ENCODE measurements at places on chromosomes 6 and 20.

DNA sequence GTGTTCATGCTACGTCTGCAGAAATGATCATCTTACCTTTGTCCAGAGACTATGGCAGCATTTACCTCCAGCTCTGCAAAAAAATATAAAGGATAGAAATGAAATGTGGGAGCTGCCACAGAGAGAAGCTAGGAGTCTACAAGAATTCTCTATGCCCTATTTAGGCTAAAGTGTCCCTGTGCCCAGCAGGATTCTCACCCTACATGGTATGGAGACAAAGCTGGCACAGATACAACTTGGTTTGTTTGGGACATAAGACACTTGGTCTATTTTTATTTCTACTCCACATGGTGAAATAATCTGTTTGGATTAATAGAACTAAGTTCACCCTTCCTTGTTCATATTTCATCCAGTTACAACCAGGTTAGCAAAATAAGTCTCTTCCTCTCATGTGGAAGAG is 28.4 kb downstream of the TP53INP2 start:
- DNase-seq, result no peak

DNA sequence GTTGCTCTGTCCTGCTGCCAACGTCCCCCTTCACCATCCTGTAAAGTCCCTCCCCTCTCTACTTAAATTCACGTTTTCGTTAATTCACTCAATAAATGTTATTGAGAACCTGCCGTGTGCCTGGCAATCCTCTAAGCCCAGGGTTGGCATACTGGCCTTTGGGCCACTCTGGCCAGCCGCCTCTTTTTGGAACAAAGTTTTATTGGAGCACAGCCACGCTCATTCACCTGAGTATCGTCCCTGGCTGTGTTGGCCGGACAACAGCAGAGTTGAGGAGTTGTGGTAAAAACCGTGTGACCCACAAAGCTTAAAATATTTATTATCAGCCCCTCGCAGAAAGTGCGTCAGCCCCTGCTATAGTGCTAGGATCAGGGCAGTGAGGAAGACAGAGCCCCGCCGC is 54.7 kb upstream of the TMEM181 start:
- DNase-seq, result no peak

GRCh38 chr20:3658019-3658715 is 5.0 kb downstream of the GFRA4 start:
- DNase-seq, result no peak

- no peak for DNase-seq
Observed at GRCh38 chr6:25630508-25631278, 21.3 kb upstream of the SCGN start.

- DNase-seq, result no peak
Observed at GRCh38 chr6:73937805-73938204, 241.8 kb downstream of the CD109 start.

DNA sequence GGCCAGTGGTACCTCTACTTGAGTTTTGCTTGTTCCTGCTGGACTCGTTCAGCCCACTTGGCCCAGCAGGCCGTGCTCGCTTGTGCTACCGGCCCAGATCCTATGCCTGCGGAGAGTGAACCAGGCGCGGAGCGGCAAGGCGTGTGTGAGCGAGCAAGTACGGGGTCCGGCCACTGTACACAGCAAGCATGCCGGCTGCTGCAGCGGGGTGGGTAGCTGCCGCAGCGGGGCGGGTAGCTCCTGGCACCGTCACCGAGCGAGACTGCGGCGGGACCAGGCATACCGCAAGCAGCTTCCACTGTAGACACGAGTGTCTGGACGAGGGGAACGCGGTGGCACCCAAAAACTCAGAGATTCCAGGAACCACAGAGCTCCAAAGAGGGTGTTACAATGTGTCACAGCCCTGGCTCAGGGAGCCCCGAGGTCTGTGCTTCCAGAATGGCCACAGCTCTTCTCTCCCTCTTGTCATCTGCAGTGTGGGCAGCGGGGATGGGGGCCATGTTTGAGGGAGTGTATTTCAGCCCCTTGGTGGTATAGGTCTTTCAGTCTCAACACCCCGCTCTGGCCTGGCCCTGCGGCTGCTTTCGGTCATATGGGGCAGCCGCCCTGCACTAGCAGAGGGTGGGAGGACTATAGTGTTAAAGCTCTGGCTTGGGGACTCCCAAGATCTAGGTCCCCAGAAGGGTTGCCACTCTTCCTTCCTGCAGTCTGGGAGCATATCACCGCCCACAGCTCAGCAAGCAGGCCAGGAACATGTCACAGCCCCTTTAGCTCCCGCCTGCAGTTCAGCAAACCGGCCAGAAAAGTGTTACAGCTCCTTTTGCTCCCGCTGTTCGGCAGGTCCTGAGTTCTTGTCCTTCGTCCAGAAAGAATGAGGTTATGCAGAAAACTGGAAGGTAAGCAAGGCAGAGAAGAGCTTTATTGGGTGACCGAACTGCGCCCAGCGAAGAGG is 6.1 kb upstream of the RWDD1 start:
- no peak for DNase-seq

Data from GM12891 (cell line).